ENCODE measurements at places on chromosomes 2 and 18. TPM values are rescaled to one million over a fixed set of nuclear protein-coding genes. Genes with fewer than 3 reads are reported as not detected.

The GEN1 gene
- 8.4 TPM for total RNA-seq

The UGT1A5 gene
- not detected for total RNA-seq

The LINC00305 gene
- total RNA-seq = 2.9 TPM

The LOXL3 gene
- 18.2 TPM for total RNA-seq

The NEDD4L gene
- total RNA-seq = 51.5 TPM

The SMARCAL1 gene
- 13.6 TPM for total RNA-seq

DNA sequence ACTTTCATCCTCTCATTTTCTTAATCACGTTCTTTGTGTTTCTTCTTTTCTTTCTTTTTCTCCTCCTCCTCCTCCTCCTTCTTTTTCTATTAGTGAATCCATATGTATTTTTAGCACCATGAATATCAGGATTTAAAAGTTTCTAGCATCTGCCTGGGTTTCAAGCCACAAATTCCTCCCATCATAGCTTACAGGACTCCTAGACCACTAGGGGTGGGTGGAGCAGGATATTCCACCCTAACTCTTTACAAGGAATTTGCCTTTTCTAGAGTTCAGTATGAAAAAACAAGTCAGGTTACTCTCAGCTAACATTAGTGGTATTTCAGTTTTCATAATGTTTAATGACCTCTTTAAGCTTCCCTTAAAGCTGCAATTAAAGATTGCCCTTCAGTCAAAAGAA is 19.1 kb upstream of the LRRTM1 start:
- no peak for DNase-seq

GRCh38 chr2:51782921-51783765 is 751.2 kb upstream of the NRXN1 start:
- peak; percentile 56 for DNase-seq

- DNase-seq = no peak
These were observed 48.4 kb upstream of the ANKRD44 start for GRCh38 chr2:197358931-197359330.

DNA sequence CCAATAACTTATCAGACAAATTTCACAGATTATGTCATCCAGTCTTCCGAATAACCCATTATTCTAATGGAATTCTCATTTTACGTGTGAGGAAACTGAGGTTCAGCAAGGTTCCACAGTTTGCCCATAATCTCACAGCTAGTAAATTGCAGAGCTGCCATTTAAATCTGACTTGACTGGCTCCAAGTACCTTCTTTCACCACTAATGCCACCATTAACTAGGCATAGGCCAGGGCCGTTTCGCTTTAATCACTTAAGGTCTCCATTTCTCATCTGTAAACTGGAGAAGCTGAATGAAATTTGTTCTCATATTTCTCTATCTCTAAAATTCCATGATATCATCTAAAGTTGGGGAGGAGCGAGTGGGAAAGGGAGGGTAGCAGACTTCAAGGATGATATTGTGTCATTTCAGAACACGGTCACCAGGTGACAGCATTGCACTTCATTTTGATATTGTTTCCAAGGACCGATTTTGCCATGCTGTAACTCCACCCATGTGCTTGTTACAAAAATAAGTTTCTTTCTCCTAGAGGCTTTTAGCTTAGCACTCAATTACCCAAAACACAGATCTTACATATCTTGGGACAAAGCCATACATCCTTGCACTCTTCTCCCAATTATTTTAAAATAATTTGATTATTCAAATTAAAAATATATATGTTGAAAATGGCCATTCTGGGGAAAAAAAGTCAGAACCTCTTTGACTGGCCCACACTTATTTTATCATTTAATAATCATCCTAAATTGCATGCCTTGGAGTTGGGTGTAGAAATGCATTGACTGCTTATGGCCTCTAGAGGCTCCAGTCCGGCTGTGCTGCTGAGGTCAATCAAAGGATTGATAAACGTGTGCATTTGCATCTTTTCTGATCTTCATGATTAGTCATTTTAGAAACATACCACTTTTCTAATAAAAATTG is 123.8 kb downstream of the AKAIN1 start:
- peak; percentile 33 for DNase-seq

DNA sequence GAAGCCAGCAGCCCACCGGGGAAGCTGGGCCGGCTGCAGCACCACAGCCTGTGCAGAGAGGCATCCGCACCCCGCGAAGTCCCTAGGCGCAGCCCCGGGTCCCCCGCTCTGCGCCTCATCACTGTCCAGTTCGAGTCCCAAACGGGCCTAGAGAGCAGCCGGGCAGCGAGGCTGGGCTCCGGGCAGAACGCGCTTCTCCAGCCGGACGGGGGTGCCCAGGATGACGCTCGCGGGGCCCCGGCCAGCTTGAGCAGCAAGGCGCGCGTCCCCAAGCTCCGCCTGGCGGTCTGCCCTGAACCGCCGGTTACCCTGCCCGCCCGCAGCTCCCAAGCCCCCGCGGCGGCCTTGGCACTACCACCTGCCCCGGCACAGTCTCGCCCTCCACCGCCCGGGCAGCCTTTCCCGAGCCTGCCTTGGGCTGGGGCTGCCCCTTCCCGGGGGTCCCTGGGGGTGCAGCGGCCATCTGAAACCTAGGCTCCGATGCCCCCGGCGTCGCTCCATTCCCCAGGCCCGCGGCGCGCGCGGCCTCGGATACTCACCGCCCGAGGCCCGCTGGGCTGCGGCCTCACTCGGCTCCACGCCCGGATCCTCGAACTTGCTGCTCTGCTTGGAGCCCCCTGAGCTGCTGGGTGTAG is 591 bp downstream of the SLC16A14 start:
- peak; percentile 56 for DNase-seq

GRCh38 chr18:68219872-68220271 is 495.0 kb downstream of the TMX3 start:
- no peak for DNase-seq

- DNase-seq = no peak
These were observed 94.1 kb upstream of the EML6 start for GRCh38 chr2:54629390-54629789.

DNA sequence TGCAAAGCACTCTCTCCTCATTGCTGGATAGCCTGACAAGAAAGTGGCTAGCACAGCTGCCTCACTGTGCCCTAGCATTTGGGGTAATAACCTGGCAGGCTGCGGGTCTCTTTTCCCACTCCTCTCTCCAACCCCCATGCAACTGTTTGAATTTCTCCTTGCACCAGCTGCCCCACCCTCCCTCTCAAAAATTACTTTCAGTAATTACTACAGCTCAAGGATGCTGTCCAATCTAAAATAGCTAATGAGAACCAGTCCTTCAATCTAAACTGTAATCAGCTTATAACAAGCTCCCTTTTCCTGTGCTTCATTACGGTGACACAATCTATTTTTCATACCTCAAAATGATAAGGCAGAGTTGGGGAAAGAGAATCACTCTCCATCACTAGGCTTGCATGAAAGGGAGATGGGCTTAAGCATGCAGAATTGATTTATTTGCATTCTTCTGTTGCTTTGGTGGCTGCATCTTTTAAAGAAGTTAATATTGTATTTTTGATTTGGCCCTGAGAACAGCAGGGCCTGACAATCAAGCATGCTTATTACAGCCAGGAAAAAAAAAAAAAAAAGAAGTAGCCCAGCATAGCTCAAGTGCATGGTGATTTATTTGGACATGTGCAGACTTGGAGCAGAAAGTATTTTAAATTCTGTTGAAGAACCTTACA is 881.8 kb downstream of the SLC4A3 start:
- DNase-seq = no peak

GRCh38 chr2:192307530-192307929 is 112.8 kb upstream of the TMEFF2 start:
- DNase-seq = no peak

DNA sequence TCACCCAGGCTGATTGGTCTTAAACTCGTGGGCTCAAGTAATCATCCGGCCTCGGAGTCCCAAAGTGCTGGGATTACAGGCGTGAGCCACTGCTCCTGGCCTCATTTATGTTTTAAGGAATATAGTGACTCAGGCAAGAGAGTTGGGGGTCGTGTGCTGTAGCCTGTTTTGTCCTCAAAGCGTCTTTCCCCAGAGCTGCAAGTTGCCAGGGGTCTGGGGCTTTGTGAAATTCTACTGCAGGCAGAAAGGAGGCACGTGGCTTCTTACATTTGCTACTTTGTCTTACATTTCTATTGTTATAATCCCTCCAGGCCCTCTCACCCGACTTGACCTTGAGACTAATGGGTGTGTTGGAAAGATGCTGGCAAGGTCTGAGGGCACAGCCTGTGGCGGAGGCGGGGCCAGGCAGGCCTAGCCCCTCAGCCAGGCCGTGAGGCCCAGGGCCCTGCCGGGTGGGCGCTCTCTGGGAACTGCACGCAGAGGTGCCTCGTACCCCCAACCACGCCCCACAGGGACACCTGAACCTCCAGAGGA is 85.8 kb upstream of the NDUFV2 start:
- no peak for DNase-seq

DNA sequence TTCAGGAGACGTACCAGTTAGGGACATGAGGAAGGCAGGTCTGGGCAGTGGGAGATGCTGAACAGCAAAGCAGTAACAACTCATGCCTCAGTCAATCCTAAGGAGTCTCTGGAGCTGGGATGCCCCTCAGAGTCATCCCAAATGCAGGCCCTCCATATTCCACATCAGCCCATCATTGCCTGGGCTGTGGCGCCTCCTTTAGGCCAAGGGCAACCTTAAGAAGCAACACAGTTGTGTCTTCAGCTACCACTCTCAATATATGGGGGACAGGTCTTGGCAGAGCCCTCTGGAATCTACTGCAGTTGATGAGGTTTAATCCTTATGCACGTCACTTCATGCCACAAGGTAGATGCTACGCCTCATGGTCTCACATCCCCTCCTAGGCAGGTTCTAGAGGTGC is 682.0 kb upstream of the RAB6C start:
- DNase-seq = no peak

GRCh38 chr2:60958361-60958760 is 59.2 kb upstream of the PEX13 start:
- no peak for DNase-seq

GRCh38 chr2:134583462-134583861 is 135.3 kb downstream of the TMEM163 start:
- no peak for DNase-seq

DNA sequence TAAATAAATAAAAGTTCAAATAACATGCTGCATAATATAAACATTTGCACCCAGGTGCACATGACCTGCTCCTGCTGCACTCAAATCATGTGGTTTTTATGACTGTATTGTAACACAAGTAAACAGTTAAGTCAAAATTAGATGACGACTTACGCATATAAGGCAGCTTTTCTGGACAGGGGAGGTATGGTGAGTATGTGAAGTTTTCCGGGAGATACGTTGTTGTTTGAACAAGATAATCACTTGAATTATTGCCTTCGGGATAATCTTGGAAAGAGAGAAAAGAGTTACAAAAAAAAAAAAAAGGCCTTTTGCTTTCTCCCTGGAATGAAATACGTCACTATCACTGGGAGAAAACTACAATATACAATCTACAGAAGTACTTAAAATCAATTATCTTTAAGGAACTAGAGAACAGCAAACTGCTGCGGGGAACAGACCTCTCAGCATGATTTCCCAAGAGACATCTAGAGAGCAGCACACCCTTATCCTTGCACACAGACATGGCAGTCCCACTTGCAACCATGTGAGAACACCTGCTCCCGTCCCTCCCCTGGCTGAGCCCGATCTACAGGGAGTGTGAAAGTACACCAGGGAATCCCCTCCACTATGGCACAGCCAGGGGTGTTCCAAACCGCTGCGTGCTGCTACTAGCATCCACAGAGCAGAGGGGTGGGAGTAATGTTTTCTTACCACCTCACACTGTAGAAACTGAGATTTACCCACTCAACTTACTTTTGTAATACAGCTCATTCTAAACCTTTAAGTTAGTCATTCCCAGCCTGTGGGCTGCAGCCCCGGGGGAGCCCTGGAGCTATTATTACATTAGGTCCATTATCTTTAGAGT is 26.3 kb downstream of the B4GALT6 start:
- no peak for DNase-seq

- no peak for DNase-seq
These were observed 66.8 kb upstream of the FZD7 start for GRCh38 chr2:201966691-201967438.

- DNase-seq = no peak
These were observed 192.1 kb upstream of the DOK6 start for GRCh38 chr18:69208545-69208944.

GRCh38 chr2:116809109-116809508 is 1005.4 kb upstream of the DDX18 start:
- no peak for DNase-seq

Data from spinal cord (tissue), 10 donors.